CD8-positive, alpha-beta memory T cell (primary cell): ENCODE measurements at places on chromosomes 2 and 18. TPM values are rescaled to one million over a fixed set of nuclear protein-coding genes. Genes with fewer than 3 reads are reported as not detected.

DNA sequence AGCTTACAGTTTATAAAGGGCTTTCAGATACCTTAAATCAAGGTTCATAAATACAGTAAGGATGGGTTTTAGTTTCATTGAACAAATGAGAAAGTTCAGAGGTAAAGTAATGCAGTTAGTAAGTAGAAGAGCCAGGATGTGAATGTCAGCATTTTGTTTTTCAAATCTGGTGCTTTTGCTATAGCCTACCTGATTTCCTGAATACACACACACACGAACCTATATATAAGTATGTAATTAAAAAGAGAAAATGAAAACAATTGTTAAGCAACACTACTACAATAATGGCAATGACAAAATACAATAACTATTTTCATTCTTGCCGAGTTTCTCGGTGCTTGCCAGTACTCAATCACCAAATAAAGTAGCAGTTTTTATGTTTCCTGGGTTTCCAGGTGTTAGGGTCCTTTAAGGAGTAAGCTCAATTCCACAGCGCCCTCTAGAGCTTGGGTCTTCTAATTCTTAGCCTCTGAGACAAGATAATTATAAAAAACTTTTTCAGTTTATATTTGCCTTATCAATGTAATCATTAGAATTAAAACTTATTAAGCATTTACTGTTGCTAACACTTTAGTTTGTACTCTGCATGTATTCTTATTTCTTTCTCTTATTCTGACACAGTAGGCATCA is 512.9 kb upstream of the ACVR2A start:
- no peaks in the 10 kb centered on the region for H3K27me3 ChIP-seq
- DNase-seq: no peak
- no peak overlapping the region for H3K4me3 ChIP-seq
- no peak overlapping the region for H3K27ac ChIP-seq
- H3K4me1 ChIP-seq: no peaks in the 10 kb centered on the region
- H3K36me3 ChIP-seq: no peaks in the 10 kb centered on the region

GRCh38 chr2:138321458-138321857 is 180.1 kb upstream of the SPOPL start:
- H3K36me3 ChIP-seq: no peaks in the 10 kb centered on the region
- no peaks in the 10 kb centered on the region for H3K4me1 ChIP-seq
- no peaks in the 10 kb centered on the region for H3K27me3 ChIP-seq

- H3K36me3 ChIP-seq: no peaks in the 10 kb centered on the region
- DNase-seq: no peak
- H3K27me3 ChIP-seq: no peaks in the 10 kb centered on the region
These were observed 35.5 kb upstream of the TMEM87B start for GRCh38 chr2:112019569-112019982.

DNA sequence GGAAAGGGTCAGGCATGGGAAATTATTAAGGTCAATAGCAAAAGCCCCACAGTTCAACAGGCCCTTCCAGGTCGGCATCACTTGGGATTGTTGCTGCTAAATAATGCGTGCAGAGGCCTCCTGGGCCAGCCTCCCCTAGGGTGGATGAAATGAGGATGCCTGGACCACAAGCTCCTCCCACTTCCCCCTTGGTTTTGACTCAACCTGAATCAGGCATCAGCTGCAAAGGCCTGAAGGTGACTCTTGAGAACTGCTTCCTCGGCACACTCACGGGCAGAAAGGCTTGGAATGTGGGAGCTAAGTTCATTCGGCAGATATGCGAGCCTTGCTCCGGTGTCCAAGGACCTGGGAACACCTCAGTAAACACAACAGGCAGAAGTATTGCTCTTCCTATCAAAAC is 69.3 kb downstream of the MBP start:
- H3K36me3 ChIP-seq: peaks cover 4% of the 10 kb centered on the region
- DNase-seq: peak; percentile 76
- H3K4me3 ChIP-seq: peak overlapping the region; percentile 23
- H3K27me3 ChIP-seq: no peaks in the 10 kb centered on the region
- peaks cover 97% of the 10 kb centered on the region for H3K4me1 ChIP-seq

DNA sequence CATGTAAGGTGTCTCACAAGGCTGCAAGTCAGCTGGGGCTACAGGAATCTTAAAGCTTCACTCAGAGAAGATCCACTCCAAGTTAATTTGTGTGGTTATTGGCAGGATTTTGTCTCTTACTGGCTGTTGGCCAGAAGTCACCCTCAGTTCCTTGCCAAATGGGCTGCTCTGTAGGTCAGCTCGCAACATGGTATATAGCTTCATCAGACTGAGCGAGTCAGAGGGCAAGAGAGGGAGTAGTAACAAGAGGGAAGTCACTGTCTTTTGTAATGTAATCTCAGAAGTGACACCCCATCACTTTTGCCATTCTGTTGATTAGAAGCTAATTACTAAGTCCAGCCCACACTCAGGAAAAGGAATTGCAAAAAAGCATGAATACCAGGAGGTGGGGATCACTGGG is 119.5 kb downstream of the LRRTM1 start:
- H3K4me1 ChIP-seq: no peaks in the 10 kb centered on the region
- H3K36me3 ChIP-seq: no peaks in the 10 kb centered on the region
- H3K4me3 ChIP-seq: no peak overlapping the region
- no peak for DNase-seq
- no peaks in the 10 kb centered on the region for H3K27me3 ChIP-seq

- H3K4me1 ChIP-seq: no peaks in the 10 kb centered on the region
- no peaks in the 10 kb centered on the region for H3K27me3 ChIP-seq
- no peak overlapping the region for H3K4me3 ChIP-seq
- H3K27ac ChIP-seq: no peak overlapping the region
- H3K36me3 ChIP-seq: no peaks in the 10 kb centered on the region
These were observed 164.2 kb downstream of the MYT1L start for GRCh38 chr2:2166881-2167280.

GRCh38 chr2:118686346-118686745 is 161.1 kb downstream of the EN1 start:
- no peaks in the 10 kb centered on the region for H3K36me3 ChIP-seq
- no peaks in the 10 kb centered on the region for H3K4me1 ChIP-seq
- no peak overlapping the region for H3K4me3 ChIP-seq
- no peak for DNase-seq
- H3K27ac ChIP-seq: no peak overlapping the region

CCDC102B gene
- 1.1 TPM for total RNA-seq

AUP1 gene
- 225 TPM for total RNA-seq

CTAGE1 gene
- total RNA-seq: not detected

PIEZO2 gene
- not detected for total RNA-seq

ARHGEF33 gene
- total RNA-seq: 0.22 TPM

NOP58 gene
- 221 TPM for total RNA-seq

DNA sequence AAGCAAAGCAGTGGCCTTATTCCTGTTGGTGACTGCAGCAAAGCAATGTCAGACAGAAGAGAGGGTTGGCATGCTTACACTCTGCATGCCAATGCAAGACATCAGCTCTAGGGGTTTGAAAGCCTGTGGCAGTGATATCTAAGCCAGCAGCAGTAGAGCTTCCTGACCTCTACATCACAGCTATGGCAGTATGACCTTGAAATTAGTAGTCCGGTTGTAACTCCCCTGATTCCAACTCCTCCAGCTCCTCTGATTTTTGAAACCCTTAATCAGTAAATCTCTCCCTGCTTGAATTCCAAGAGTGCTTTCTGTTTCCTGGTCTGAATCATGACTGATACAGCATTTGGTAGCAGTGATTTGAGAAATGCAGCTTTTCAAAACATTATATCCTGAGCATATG is 60.0 kb upstream of the LRP1B start:
- H3K4me3 ChIP-seq: no peak overlapping the region
- no peaks in the 10 kb centered on the region for H3K4me1 ChIP-seq
- no peak overlapping the region for H3K27ac ChIP-seq
- H3K36me3 ChIP-seq: no peaks in the 10 kb centered on the region
- no peak for DNase-seq

- no peak for DNase-seq
- peaks cover 13% of the 10 kb centered on the region for H3K36me3 ChIP-seq
- no peak overlapping the region for H3K27ac ChIP-seq
These were observed 20.0 kb downstream of the FOSL2 start for GRCh38 chr2:28412625-28413151.

- H3K4me3 ChIP-seq: no peak overlapping the region
- no peak for DNase-seq
- H3K27me3 ChIP-seq: no peaks in the 10 kb centered on the region
- peaks cover 6% of the 10 kb centered on the region for H3K4me1 ChIP-seq
- no peak overlapping the region for H3K27ac ChIP-seq
These were observed 47.4 kb downstream of the MGAT5 start for GRCh38 chr2:134301099-134301927.

GRCh38 chr2:65355186-65355831 is 77.1 kb downstream of the SPRED2 start:
- no peak for DNase-seq
- no peaks in the 10 kb centered on the region for H3K36me3 ChIP-seq
- no peak overlapping the region for H3K27ac ChIP-seq
- no peaks in the 10 kb centered on the region for H3K27me3 ChIP-seq
- H3K4me1 ChIP-seq: no peaks in the 10 kb centered on the region

GRCh38 chr18:70044632-70045031 is 97.0 kb upstream of the CD226 start:
- no peak for DNase-seq
- no peak overlapping the region for H3K27ac ChIP-seq
- no peaks in the 10 kb centered on the region for H3K4me1 ChIP-seq

- no peaks in the 10 kb centered on the region for H3K36me3 ChIP-seq
- no peaks in the 10 kb centered on the region for H3K4me1 ChIP-seq
- DNase-seq: no peak
- no peak overlapping the region for H3K4me3 ChIP-seq
These were observed 150.6 kb downstream of the PRPF40A start for GRCh38 chr2:152566728-152567069.

GRCh38 chr2:167200019-167200418 is 311.7 kb downstream of the XIRP2 start:
- no peaks in the 10 kb centered on the region for H3K4me1 ChIP-seq
- H3K36me3 ChIP-seq: no peaks in the 10 kb centered on the region
- H3K27ac ChIP-seq: no peak overlapping the region
- H3K4me3 ChIP-seq: no peak overlapping the region
- no peak for DNase-seq
- H3K27me3 ChIP-seq: no peaks in the 10 kb centered on the region

GRCh38 chr2:96537734-96538486 is 1.4 kb downstream of the ARID5A start:
- peak overlapping the region; percentile 92 for H3K27ac ChIP-seq
- H3K4me1 ChIP-seq: peaks cover 41% of the 10 kb centered on the region
- H3K4me3 ChIP-seq: peak overlapping the region; percentile 99
- H3K27me3 ChIP-seq: no peaks in the 10 kb centered on the region

CYS1 gene
- 0.09 TPM for total RNA-seq

CYP26B1 gene
- not detected for total RNA-seq

DNA sequence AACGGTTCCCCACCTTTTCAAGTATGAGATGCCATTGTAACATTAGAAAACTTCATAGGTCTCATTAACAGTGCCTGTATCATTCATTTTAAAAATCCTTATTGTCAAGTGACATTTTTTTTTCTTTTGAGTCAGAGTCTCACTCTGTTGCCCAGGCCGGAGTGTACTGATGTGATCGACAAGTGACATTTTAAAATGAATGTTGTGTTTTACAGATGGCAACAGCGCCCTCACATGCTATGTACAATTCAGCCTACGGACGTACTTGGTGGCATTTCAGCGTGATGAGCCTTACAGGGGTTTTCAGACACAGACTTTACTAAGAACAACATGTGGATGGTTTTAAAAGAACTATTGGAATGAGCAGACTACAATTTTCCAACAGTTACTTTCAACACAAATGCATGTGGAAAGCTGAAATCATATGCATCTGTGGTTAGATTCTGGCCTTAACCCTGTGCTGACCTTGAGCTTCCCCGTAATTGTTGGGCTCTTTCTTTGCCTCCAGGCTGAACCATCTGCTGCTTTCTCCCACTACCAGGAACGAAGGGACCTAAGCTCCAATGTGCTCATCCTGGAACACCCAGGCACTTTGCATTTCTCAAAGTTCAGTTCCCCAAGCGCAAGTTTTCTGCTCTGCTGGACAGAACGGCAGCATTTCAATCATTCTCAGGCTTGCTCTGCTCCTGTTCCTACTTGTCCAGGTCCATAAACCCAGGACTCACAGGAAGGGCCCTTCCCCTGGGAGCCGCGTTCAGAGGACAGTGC is 119.9 kb upstream of the NDUFV2 start:
- DNase-seq: no peak
- H3K27ac ChIP-seq: no peak overlapping the region
- no peaks in the 10 kb centered on the region for H3K27me3 ChIP-seq
- H3K36me3 ChIP-seq: no peaks in the 10 kb centered on the region

SANBR gene
- 3.7 TPM for total RNA-seq

HRH4 gene
- total RNA-seq: not detected

DNA sequence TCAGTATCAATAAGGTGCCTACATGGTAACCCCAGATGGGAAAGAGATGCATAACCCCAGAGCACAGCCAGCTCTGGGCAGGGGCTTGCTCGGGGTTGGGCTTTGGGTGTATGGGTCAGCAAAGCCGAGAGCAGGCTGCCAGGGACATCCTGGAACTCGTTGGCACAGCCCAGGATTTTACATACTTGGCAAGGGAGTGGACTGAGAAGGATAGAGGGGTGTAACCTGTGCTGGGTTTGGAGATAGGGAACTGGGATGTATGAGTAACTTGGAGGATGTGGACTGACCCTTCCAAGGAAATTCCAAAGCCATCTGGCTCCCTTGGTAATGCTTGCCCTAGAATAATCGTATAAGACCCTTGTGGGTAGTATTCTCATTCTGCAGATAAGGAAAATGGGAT is 44.2 kb downstream of the GPR39 start:
- DNase-seq: no peak
- no peaks in the 10 kb centered on the region for H3K27me3 ChIP-seq
- no peak overlapping the region for H3K27ac ChIP-seq
- no peaks in the 10 kb centered on the region for H3K4me1 ChIP-seq
- H3K4me3 ChIP-seq: no peak overlapping the region

FAM124B gene
- not detected for total RNA-seq

GRCh38 chr2:169711751-169712509 is 17.7 kb downstream of the PHOSPHO2 start:
- H3K4me3 ChIP-seq: no peak overlapping the region
- DNase-seq: no peak
- H3K27ac ChIP-seq: peak overlapping the region; percentile 2
- no peaks in the 10 kb centered on the region for H3K36me3 ChIP-seq
- H3K4me1 ChIP-seq: no peaks in the 10 kb centered on the region

DNA sequence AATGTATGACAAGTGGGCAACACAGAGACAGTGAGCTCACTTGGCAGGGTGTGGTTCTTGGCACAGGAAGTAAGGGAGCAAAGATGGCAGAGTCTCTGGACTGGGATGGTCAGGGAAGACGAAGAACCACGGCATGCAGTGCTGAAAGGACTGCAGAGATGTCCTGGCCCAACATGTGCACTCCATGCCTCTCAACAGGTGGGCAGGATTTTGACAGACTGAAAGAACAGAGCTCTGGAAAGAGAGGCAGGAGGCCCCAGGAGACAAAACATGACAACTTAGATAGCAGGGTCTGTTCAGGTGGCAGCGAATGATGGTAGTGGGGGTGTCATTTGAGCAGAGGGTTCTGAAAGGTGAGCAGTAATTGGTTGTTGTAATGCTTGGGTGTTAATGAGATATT is 180.3 kb downstream of the FHOD3 start:
- DNase-seq: no peak
- no peaks in the 10 kb centered on the region for H3K36me3 ChIP-seq
- H3K4me3 ChIP-seq: no peak overlapping the region

GRCh38 chr2:235768606-235769005 is 274.8 kb downstream of the AGAP1 start:
- H3K36me3 ChIP-seq: no peaks in the 10 kb centered on the region
- H3K4me1 ChIP-seq: no peaks in the 10 kb centered on the region
- no peaks in the 10 kb centered on the region for H3K27me3 ChIP-seq
- no peak overlapping the region for H3K4me3 ChIP-seq
- H3K27ac ChIP-seq: no peak overlapping the region

MPP4 gene
- total RNA-seq: not detected
